ENCODE measurements at places on chromosomes 4 and X.

GRCh38 chrX:16643176-16643575 is 6.8 kb upstream of the S100G start:
- DNase-seq = no peak

- DNase-seq = no peak
Measured at GRCh38 chrX:35858361-35858760, 60.2 kb downstream of the MAGEB16 start.

- no peak for DNase-seq
Measured at GRCh38 chr4:957581-958313, 15.6 kb downstream of the DGKQ start.

DNA sequence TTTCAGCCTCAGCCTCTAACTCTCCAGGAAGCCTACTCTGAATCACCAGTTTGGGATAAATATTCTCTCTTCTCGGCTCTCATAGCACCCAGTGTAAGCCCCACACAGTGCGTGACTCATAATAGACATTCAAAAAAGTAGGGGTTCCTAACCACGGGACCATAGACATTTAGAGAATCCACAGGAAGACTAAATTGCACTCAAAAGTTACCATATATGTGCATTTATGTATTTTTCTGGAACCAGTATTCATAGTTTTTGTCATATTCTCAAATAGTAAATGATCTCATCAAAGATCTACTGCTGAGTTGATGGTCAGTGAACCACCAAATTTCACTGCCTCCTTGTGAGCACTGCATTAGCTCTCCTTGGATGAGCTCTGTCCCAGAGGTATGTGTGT is 625.7 kb downstream of the SMARCA1 start:
- DNase-seq = no peak

DNA sequence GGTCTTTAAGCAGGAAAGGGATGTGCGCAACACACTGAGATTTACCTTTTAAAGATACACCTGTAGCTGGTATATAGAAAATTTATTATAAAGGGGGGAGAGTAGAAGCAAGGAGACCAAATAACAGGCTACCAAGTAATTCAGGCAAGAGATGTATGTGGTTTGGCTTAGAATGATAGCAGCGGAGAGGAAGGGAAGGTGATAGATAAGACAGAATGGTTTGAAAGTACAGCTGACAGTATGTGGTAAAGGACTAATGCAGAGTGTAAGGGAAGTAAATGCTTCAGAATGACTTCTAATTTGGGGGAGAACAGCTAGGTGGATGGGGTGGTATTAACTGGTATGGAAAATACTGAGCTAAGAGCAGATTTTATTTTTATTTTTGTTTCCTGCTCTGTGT is 308.9 kb downstream of the ANTXR2 start:
- DNase-seq = no peak

GRCh38 chrX:53125506-53125905 is 31.6 kb downstream of the KANTR start:
- no peak for DNase-seq

DNA sequence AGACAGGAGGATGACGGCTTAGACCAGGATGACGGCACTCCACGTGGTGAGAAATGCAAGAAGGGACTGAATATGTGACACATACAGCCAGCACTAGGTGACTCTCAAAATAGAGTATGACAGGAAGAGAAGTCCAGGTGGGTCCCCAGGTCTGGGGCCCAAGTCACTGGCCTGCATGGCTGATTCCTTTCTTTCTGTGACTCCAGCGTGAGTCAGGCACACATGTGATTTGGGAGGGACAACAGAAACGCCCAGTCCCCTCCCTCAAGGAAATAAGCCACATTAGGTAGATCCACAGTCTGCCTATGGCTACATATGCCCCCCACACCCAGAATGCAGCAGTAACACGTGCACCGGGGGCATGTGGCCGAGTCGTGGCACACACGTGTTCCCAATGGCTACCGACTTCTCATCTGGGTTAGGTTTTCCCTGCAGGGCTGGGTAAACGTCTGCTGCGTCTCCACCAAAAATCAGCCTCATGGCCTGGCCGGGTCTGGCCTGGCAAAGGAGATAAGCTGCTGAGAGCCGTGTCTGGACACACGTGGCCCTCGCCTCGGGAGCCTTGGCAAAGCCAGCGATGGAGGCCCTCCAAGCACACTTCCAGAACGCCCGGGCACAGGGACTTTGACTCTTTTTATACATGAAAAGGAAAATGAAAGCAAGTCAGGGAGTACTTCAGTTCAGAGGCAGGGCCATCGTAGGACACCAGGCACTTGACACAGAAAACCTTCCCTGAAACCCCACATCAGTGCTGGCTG is 19.3 kb downstream of the SEL1L3 start:
- DNase-seq = peak; percentile 11

GRCh38 chr4:48224606-48225005 is 45.0 kb downstream of the TEC start:
- DNase-seq = no peak

- peak; percentile 72 for DNase-seq
Measured at GRCh38 chr4:41361794-41362526, 105.2 kb downstream of the UCHL1 start.

- DNase-seq = no peak
Measured at GRCh38 chr4:165864271-165864670, 8.8 kb upstream of the TLL1 start.

DNA sequence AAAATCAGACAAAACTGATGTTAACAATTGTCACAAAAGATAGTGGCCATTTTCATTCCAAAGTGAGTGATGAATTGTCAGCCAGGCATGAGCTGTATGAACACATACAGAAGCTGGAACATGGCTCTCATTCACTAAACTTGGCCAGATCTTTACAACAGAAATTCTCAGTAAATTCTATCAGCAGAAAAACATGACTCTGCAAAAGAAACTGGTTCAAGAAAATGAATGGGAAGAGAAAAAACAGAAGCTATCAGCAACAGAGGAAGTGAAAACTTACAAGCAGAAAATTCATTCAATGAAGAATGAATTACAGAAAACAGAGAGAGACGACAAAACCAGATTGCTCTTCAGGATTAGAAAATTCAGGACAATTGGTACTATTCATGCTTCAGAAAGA is 249.6 kb downstream of the COL25A1 start:
- DNase-seq = no peak

GRCh38 chrX:638482-639131 is 8.0 kb downstream of the SHOX start:
- DNase-seq = no peak

DNA sequence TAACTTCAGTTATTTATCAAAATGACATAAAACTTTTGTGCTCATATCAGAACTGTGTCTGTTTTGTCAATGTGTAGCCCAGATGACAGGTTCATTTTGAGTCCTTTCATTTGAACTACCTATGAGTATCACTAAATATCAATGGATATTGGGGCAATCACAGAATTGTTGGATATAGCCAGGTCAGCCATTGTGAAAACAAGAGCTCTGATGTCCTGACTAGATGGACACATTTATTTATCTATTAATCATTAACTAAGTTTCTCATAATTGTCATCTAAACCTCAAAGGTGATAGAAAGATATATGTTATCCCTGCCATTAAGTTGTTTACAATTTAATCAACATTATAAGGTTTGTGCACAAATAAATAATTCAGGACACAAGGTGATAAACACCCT is 638.3 kb upstream of the GRIA3 start:
- no peak for DNase-seq

DNA sequence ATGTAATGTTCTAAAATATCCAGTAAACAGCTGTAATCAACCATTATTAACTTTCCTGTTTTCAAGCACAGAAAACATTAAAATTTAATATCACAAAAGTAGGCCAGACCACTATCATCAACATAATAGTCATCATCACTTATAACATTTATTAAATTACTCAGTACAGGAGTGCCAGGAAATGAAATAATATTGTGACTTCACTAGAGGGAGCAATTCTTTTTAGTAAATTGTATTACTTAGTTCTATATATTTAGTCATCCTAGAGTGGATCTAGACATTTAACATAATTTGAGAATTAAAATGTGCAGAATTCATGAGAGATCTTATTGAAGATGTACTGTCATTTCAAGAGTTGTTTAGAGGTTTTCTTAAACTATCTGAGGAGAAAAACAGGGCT is 33.6 kb downstream of the PITX2 start:
- no peak for DNase-seq

- DNase-seq = no peak
Measured at GRCh38 chr4:176291748-176292147, 22.7 kb upstream of the ASB5 start.

GRCh38 chrX:40570346-40571093 is 10.2 kb upstream of the ATP6AP2 start:
- no peak for DNase-seq

DNA sequence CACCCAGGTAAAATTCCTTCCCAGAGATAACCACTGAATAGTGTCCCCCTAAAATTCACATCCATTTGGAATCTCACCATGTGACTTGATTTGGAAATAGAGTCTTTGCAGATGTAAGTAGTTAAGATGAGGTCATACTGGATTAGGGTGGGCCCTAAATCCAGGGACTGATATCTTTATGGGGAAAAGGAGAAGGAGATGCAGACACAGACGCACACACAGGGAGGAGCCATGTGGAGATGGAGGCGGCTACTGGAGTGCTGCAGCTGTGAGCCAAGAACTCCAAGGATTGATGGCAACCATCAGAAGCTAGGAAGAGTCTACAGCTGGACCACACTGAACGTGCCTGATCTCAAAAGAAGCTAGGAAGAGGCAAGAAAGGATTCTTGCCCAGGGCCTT is 96.6 kb upstream of the SRD5A3 start:
- DNase-seq = no peak

- no peak for DNase-seq
Measured at GRCh38 chr4:125833-126232, 1.5 kb downstream of the ZNF718 start.

GRCh38 chr4:83178029-83178428 is 63.5 kb upstream of the PLAC8 start:
- DNase-seq = no peak

DNA sequence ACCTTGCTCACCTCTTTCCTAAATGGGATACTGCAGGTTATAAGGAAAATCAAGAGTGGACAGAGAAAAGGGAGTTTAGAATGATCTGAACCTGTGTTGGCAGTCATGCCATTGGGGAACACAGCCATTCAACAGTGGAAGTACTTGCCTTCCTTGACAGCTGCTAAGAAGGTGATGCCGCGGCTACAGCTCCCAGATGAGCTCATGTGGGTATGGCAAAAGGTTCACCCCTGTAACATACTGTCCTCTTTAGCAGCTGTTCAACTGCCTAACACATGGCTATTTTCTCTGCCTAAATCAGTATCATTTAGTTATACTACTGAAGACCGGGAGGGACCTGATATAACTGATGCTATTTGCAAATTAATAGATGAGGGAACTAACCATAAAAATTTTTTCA is 76.8 kb downstream of the DCHS2 start:
- no peak for DNase-seq

GRCh38 chr4:117417856-117418255 is 332.5 kb upstream of the TRAM1L1 start:
- no peak for DNase-seq

DNA sequence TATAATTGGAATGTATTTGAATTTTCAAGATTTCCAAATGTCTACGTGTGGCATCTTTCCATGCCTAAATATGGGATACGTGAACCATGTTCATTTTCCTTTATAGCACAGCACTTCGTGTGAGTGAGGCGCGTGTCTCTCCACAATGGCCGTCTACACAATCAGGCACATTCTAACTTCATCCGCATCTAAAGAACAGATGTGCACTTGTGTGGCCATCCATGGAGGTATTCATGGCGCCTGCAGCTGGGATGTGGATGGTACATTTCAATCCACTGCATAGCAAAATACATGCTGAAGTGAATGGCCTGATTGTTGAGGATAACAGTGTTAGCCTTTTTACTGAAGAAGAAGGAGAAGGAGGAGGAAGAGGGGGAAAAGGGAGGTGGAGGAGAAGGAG is 34.5 kb upstream of the TRIM2 start:
- DNase-seq = peak; percentile 98

GRCh38 chrX:71996136-71996535 is 85.5 kb downstream of the NHSL2 start:
- DNase-seq = no peak

DNA sequence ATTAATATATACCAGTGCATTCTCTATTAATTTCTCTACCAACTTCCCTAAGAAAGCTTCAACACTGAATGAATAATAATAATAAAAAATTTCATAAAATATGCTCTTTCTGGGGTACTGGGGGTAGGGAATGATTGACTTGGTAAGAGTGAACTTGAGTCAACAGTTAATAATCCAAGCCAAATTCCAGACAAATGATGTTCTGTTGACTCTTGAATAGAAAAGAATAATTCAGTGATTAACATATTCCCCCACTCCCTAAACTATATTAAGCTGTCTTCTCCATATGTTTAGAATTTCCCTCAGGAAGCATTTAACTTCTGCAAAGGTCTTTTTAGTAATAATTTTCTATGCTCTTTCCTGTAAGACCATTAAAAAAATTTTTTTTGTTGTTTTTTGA is 12.3 kb downstream of the PGRMC2 start:
- DNase-seq = no peak

- no peak for DNase-seq
Measured at GRCh38 chr4:16136311-16136710, 52.5 kb upstream of the PROM1 start.

- no peak for DNase-seq
Measured at GRCh38 chr4:139851639-139852038, 186.0 kb downstream of the MGST2 start.

DNA sequence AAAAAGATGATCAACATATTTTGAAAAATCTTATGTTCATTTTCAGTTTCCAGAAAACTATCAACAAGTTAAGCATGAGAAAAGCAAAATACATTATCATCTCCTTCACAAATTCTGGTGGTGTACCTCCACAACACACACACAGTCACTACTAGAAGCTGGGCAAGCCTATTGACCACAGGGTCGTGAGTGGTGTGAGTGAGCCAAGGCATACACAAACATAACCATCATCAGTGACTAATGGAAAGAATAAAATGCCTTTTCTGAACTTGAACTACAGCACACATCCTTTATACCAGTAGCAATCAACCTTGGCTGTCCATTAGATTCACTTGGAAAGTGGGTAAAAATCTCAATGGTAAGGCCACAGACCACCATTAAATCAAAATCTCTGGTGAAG is 180.2 kb downstream of the FAM47B start:
- DNase-seq = no peak

DNA sequence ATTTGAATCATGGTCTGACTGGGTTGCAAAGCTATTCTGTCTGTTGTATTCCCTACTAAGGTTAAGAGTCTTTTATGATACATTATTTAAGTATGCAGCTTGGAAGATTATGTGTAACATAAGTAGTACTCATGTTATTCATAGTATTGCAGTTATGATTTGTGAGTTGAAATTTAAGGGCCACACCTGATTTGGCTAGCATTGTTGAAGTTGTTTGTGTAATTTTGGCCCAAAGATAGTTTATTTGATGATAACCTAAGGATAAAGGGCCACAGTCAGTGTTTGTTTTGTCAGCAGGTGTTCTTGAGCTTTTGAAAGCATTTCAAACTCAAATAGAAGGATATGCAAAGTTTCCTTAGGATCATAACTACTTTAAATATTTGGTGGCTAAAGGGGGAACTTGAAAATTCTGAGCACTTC is 38.9 kb downstream of the NUDT9 start:
- no peak for DNase-seq

- no peak for DNase-seq
Measured at GRCh38 chr4:124121461-124121971, 591.0 kb downstream of the ANKRD50 start.
